NCI-H510A (cell line): ENCODE measurements at places on chromosomes 1 and 21.

DNA sequence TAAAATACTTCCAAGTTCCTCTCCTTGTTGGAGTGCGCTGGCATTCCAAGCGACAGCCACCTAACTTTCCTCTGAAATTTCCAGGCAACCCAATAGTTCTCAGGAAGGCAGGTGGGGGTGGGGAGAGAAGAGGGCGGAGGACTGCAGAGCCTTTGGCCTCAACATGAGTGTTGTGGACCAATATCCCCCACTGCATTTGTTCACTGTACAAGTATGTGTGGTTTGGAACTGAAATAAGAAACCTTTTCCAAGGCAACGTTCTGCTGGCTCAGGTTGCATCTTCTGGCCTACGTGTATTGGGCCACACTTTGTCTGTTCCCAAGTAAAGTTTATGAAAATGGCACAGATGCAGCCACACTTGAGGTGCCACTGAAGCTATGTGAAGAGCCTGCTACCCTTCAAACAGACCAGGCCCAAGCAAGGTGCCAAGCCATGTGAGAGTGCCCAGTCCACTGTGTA lies 153.4 kb downstream of the DHRS3 start:
- no peak for DNase-seq

DNA sequence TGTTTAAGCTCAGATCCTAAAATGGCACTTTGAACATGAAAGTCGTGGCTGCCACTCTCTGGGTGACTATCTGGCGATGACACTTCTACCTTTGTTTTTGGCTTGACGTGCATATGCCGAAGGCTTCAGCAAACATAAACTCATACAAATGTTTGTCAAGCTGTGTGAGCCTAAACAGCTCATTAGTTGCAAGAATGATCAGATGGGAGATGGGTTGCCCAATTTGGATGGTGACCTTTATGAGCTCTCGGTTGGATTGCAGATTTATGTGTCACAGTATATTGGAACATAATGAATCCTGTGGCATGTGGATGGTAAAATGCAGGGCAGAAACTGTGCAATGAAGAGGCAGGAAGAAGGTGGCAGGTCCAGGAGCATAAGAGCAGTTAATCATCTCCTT lies 229.3 kb downstream of the DISC1 start:
- DNase-seq = no peak

GRCh38 chr21:28581976-28582375 lies 410.7 kb downstream of the LTN1 start:
- DNase-seq = no peak

- DNase-seq = no peak
Measured at GRCh38 chr1:215529111-215529510, 38.0 kb upstream of the KCTD3 start.

GRCh38 chr1:47809301-47810084 lies 187.7 kb downstream of the TRABD2B start:
- DNase-seq = peak; percentile 60

- no peak for DNase-seq
Measured at GRCh38 chr1:172940174-172940855, 110.4 kb downstream of the TNFSF18 start.
